Glomerular endothelial cell (primary cell): ENCODE measurements at places on chromosomes 13 and 19.
A peak's percentile ranks its signal among the peaks of the same experiment; 100 is the strongest.

DNA sequence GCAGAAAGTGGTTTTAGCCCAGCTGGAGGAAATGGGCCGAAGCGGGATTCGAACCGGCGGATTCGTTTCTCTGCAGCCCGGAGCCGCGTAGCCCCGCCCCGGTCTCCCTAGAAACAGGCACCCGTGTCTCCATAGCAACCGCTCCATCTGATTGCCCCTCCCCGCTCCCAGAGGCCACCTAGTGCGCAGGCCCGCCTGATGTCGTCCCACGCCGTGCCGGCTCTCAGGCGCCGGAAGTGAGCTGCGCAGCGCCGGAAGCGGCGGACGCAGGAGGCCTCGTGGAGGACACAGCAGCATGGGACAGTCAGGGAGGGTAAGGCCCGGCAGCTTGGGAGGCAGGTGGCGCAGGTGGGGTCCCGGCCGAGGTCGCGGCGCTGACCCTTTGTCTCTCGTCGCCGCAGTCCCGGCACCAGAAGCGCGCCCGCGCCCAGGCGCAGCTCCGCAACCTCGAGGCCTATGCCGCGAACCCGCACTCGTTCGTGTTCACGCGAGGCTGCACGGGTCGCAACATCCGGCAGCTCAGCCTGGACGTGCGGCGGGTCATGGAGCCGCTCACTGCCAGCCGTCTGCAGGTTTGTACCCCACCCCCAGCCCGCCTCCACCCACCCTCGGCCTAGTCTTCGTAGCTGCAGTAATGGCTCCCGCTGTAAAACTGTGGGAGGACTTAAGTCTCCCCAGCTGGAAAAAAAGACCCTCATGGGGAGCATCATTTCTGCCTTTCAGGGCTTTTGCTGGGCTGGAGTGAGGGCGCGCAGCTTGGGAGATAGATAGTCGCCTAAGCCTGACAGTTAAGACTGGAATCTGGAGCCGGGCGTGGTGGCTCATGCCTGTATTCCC is at the start of gene PPAN:
PPAN (plus strand) TSS at position 263 of the 837 bp plus-strand sequence; CDS start at position 296, 33 bp downstream.
- DNase-seq = peak; percentile 84

- DNase-seq = no peak
Measured at GRCh38 chr13:71922194-71922593, 55.2 kb upstream of the DACH1 start.

DNA sequence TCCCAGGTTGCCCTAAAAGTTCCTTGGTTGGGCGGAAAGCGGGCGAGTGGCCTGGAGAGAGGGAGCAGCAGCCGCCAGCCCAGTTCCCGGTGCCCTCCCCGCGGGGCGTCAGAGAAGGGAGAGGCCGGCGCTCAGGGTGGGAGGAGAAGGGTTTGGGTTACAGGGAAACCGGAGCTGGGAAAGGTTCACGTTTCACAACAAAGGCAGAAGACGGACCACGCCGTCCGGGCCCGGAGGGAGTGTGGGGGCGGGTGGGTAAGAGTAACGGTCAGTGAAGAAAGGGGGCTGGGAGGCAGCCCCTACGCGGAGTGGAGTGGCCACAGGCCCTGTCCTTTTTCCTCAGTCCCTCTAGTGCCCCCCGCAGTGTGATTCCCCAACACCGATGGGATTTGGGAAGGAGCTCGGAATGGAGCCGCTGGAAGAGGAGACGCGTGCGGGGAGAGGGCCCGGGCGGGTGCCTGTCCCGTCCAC is 1.6 kb downstream of the SIX5 start:
- DNase-seq = no peak

- no peak for DNase-seq
Measured at GRCh38 chr13:55543053-55543452, 1597.7 kb upstream of the PRR20A start.

DNA sequence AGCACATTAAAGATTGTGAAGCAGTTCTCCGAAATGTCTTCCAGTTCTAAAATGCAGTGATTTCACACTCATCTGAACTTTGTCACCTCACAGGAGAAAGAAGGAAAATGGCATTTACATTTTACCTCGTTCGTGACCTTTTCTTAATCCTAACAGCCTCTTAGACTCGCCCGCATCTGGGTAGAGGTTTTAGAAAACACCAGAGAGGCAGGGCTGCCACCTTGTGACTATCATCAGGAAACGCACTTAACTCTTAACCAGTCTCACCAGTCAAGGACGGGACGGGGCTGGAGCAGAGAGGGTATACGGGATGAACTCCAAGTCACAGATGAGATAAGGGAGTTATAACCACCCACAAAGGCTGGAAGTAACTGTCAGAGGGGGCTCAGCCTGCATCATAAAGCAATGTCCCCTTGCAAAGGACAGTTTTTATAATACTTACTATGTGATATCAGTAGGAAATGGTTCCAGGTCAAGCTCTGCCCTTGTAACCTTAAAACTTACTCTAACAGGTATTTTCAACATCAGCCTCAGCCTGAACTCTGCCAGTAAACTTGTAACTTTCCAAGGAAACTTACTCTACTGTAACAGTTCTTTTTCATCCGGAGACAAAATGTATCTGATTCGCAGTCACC is 8.6 kb upstream of the CEACAM6 start:
- peak; percentile 10 for DNase-seq

DNA sequence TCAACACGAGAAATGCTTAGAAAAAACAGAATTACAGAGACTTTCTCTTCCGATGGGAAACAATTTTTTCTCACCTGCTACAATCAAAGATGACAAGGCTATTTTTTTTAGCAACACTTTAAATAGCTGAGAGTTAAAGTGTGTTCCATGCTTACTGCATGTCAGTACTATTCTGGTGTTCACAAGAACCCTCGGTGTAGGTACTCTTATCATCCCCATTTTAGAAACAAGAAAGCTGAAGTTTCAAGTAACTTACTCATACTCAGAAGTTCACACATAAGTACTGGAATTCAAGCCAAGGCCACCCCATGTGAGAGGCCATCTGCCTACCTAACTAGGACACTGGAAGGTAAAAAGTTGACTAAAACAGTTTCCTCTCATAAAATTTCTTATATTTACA is 9.0 kb upstream of the TNFRSF19 start:
- no peak for DNase-seq

GRCh38 chr19:13195678-13196077 is 45.5 kb downstream of the IER2 start:
- no peak for DNase-seq

DNA sequence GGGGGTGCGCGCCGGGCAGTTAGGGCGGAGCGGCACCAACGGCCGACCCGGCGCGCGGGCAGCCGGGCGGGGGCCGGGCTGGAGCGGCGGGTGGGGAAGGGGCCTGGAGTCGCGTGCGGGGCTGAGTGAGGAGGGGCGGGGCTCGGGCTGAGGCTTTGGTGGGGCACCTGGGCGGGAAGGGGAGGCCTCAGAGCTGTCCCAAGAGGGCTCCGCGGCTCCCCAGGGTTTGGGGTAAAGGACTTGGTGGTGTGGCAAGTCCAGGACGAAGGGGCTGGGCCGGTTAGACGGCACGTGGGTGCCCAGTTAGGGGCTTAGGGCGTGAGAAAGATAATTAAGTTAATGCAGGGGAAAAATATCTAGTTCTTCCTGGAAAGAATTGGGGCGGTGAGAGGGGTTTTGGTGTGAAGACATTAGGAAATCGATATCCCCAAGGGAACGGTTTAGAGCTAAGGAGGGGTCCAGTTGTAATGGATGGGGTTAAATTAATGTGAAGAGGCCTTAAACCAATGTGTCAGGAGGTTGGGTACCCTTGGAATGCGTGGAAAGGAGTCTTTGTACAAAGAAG is 496 bp downstream of the ZNF574 start:
- no peak for DNase-seq

GRCh38 chr19:19552798-19553197 is 14.7 kb downstream of the CILP2 start:
- DNase-seq = no peak

- no peak for DNase-seq
Measured at GRCh38 chr19:7792281-7792680, 29.2 kb downstream of the CLEC4M start.

GRCh38 chr19:32914879-32915660 is 45.5 kb upstream of the SLC7A9 start:
- no peak for DNase-seq
